Activated naive CD8-positive, alpha-beta T cell treated with anti-CD3 and anti-CD28 coated beads, Interleukin-2, amount 10 ng/mL, durations not matched to agents 7 days and 5 days (primary cell): ENCODE measurements at places on chromosomes 1 and 21.

DNA sequence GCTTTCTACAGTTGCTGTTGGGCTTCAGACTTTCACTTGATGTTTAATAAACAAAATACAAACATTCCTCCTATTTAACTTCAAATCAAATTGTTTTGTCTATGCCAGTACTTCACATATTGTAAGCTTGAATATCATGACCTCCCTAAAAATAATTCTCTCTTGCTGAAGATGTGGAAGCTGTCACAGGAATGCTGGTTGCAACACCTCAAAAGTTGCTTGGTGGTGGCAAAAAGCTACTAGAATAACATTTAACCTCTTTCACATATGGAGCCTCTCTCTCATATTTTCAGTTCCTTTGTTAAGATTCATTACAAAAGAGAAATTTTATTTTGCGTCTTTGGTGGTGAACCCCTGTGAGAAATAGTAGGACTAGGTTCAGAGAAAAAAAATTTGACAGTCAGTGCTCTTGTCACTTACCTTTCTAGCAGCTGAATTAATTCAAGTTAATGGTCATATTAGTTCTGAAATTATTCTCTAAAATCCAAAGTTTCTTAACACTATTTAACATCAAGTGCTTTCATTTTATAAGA lies 25.5 kb upstream of the F13B start:
- DNase-seq, result no peak

DNA sequence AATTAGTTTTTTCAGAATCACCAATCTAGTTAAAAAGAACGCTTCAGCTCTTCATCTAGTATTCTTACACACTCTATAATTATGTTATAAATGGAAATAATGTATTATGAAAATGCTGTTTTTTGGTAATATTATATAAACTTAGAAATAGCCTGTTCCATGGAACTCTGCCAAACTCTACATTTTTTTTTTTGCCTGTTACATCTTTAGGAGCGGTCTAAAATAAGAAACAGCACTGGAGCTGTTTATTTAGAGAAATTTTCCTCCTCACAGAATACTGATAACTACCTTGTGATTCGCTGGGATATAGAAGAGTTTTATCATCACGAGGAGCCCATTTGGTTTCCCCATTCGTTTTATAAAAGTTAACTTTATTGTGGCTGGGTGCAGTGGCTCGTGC lies 58.5 kb downstream of the PKN2 start:
- no peak for DNase-seq

- no peak for DNase-seq
Observed at GRCh38 chr1:160558660-160559380, 20.5 kb downstream of the CD84 start.

- DNase-seq, result no peak
Observed at GRCh38 chr1:152757747-152758146, at the start of gene KPRP. KPRP (plus strand) TSS chr1:152758025; CDS start chr1:152759589, 1,564 bp downstream.

DNA sequence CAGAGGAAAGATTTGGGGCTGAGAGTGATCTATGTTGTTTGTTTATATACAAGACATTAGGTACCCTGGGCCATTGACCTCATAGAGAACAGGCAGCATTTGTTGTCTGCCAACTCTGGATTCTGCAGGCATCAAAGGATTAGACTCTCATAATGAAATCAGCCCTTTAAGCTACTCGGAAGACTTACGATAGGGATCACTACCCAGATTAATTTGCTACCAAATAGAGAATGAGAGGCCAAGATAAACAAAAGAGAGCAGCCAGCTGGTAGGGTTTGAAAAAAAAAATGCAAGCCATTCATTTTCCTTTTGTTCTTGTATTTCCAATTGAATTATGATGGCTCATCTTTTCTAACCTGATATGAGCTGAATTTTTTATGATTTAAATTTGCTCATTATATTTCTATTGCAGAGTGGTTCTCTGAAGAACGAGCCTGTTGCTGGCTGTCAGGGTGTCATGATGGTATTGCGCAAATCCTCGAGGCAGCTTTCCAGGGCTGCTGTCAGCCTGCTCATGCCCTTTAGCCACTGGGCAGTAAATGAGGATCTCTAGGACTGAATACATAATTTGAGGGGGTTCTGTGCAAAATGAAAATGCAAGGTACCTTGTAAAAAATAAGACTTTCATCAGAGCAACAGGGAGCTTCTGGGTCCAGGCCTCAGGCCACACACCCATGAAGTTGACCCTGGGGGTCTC lies 116.4 kb upstream of the KCNJ15 start:
- DNase-seq, result no peak

GRCh38 chr1:96365596-96366390 lies 355.8 kb upstream of the PTBP2 start:
- no peak for DNase-seq

- no peak for DNase-seq
Observed at GRCh38 chr21:36408568-36408967, 23.4 kb downstream of the CHAF1B start.

DNA sequence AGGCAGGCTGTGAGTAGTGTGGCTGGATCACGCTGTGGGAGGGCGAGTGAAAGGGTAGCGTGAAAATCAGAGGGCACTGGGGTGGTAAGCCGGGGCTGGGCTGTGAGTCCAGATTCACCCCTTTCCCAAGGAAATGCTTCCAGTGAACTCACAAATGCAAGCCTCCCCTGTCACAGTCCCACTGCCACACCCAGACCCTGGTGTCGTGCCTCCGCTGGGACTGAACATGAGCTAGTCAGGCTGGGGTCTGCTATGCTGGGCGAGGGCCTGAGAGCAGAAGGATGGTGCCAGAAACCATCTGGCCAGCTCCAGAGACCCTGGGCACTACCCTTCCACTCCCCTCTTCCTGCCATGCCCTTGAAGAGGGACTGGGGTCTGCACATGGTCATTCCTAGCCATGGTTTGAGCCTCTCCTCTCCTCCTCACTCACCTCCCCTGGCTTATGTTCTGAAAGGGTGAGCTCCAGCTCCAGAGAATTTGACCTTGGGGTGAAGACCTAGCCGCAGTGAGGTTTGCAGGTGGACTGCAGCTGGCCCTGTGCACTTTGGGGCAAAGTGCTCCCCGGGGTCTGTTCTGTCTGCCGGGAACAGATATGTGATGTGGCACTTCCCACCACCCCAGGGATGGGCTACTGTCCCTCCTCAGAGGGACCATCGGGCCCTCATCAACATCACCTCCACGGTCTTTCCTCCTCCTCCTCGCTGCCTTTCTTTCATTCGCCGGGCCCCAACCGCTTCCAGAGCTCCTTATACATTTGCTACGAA lies 365.6 kb downstream of the RPS6KC1 start:
- no peak for DNase-seq

- DNase-seq, result no peak
Observed at GRCh38 chr1:160731990-160732389, 7.1 kb upstream of the SLAMF7 start.

GRCh38 chr1:10651389-10651766 lies 145.1 kb downstream of the CASZ1 start:
- DNase-seq, result no peak

DNA sequence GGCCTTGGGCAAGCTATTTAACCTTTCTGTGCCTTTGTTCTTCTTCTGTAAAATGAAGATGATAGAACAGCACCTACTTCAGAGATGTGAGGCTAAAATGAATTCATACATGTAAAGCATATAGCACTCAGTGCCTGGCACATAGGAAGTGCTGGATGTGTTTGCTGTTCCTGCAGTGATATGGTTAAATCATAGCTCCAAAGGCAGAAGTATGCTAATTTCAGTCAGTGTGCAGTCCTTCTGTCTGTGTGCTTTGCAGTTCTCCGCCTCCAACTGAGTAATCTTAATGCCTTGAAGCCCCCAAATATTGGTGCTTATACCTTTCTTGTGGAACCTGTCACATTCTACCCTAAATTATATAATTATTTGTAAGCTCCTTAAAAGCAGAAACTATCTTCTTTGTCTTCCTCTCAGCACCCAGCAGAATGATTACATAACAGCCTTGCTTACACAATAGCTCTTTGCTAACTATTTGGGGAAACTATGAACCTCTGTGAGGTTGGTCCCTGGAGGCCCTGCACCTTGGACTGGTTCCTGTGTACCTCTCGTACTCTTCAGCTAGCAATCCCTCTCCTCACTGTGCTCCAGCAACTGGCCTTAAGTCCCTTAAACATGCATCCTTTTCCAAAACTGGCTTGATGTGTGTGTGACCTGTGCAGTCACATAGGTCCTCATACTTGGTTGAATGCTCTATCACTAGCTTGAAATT lies 57.0 kb upstream of the CACYBP start:
- no peak for DNase-seq

DNA sequence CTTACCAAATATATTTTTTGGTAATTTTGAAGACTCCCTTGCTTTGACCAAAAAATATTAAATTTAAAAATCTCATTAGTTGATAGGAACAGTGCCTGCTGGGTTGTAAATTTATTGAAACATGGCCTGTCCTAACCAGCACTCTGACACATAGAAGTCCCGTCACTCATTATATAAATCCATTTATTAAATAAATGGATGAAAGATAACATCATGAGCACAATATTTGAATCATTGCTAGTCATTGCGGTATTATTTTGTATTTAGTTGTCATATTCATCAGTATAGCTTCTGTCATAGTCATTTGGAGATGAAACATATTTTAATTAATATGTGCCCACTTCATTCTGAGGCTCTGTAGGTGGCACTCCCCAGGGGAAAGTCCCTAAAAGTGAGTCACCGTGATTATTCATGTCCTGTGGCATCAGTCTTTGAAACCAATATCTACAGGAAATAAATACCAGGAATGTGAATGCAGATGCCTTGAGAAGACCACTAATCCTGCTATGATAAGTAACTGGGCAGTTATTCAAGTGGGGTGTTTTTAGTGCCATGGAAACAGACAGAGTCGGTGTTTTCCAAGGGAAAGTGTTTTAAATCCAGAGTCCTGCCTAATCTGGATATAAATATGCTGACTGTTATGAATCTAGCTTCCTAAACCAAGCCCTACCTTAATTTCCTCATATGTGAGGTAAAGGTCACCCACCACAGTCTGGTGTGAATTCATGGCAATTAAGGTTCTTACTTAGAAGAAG lies 302.0 kb downstream of the DUSP10 start:
- no peak for DNase-seq

DNA sequence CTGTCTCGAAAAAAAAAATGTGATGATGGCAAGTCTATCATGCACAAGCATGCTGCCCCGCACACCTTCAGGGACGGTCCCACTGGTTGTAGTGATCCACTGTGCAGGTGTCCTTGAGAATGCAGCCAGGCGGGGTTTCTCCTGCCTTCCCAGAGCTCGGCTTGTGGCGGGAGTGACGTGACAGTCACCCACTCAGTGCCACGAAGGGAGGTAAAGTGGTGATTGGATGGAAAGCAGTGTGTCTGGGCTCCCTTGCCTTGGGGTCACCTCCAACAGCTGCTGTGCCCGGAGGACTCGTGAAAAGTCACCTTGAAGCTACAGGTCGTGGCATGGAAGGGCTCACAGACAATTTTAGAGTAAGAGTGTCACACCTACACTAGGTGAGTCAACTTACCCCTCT lies 33.5 kb upstream of the TRIM17 start:
- DNase-seq, result no peak

- DNase-seq, result peak; percentile 75
Observed at GRCh38 chr21:43864962-43865539, at the start of gene AGPAT3. AGPAT3 (plus strand) TSS chr21:43865223; CDS start chr21:43959682, 94,459 bp downstream.

DNA sequence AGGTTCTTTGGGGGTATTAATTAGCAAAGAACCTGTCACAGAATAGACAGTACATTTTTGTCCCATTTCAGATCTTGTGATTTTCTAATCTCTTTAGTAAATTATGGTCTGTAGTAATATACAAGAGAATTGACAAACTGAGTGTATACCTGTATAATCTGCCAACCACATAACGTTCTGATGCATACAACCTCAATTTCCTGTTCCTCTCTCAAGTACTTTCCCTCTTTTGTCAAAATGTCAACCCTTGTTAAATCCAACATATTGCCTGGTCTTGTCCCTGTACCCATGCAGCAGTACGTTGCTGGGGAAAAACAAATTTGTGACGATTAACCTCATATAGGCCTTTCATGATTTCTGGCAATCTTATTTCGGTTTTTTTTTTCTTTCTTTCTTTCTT lies 1.1 kb downstream of the ARV1 start:
- DNase-seq, result no peak

DNA sequence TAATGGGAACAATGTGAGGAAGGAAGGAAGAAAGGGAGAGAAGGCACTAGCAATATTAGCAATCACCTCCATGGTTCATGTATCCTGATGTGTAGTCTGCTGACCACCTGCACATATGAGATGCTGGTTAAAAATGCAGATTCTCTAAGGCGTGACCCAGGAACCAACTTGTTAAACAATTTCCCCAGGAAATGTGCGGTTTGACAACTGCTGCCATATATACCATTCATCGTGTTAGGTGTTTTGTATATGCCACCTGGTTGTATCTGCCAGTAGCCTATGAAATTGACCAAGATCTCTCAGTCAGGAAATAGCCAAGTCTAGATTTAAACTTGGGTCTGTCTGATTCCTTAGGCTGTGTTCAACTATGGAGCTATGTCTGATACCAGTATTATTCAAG lies 4.1 kb downstream of the SEMA4A start:
- no peak for DNase-seq

- no peak for DNase-seq
Observed at GRCh38 chr1:192538407-192539296, 36.9 kb upstream of the RGS1 start.

GRCh38 chr1:172024516-172024915 lies 183.2 kb downstream of the DNM3 start:
- DNase-seq, result no peak

DNA sequence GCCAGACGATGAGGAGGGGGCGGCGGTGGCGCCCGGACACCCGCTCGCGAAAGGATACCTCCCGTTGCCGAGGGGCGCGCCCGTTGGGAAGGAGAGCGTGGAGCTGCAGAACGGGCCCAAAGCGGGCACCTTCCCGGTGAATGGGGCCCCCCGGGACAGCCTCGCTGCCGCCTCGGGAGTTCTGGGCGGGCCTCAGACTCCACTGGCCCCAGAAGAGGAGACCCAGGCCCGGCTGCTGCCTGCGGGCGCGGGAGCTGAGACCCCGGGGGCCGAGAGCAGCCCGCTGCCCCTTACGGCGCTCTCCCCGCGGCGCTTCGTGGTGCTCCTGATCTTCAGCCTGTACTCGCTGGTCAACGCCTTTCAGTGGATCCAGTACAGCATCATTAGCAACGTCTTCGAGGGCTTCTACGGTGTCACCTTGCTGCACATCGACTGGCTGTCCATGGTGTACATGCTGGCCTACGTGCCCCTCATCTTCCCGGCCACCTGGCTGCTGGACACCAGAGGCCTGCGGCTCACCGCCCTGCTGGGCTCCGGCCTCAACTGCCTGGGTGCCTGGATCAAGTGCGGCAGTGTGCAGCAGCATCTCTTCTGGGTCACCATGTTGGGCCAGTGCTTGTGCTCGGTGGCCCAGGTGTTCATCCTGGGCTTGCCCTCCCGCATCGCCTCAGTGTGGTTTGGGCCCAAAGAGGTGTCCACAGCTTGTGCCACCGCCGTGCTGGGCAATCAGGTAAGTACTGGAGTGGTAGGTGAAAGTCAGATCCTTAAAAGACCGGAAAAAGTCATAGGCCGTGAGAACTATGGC lies 588 bp downstream of the FLVCR1 start:
- peak; percentile 66 for DNase-seq
